Pulmonary artery endothelial cell (primary cell): ENCODE measurements at places on chromosomes 5 and 9. TPM values are rescaled to one million over a fixed set of nuclear protein-coding genes. Genes with fewer than 3 reads are reported as not detected.

GRCh38 chr5:67808340-67808739 is 407.2 kb upstream of the PIK3R1 start:
- DNase-seq, result no peak

DNA sequence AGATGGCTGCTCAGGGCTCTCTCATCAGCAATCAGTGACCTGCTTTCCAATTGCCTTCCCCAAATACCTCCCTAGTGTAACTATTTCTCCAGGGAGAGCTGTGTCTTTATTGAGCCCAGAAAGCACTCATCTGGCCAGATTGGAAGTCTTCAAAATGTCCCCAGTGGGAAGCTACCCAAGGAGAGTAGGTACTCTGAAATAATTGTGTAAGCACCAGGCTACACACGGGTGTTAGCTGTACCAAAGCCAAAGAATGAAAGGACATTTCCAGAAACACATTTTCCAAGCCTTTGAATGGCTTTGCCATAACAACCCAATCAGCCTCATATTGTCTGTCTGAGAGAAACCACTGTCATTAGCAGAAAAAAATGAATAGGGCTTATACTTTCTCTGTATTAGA is 318.8 kb downstream of the FAM170A start:
- DNase-seq, result no peak

- no peak for DNase-seq
Measured at GRCh38 chr5:137336565-137337120, 162.5 kb downstream of the SPOCK1 start.

GRCh38 chr9:79766091-79766490 is 194.3 kb downstream of the TLE4 start:
- no peak for DNase-seq

GRCh38 chr5:57157131-57157530 is 16.7 kb upstream of the GPBP1 start:
- DNase-seq, result no peak

- DNase-seq, result peak; percentile 52
Measured at GRCh38 chr9:94847486-94847885, 121.0 kb downstream of the AOPEP start.

DNA sequence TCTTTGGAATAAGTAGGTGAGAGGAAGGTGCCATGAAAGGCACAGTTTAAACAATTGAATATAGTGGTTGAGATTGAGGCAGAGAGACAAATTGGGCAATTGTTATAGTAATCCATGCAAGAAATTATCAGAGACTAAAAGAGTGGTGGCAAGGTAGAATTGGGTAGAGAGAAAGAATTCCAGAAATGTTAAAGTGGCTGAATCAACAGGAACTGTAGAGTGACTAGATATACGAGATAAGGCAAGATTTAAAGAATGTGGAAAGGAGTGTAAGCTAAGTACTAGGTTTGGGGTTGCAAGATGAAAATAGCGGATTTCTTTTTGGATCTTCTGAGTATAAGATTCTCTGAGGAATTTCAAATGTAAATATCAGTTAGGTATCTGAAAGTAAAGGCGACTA is 285.2 kb downstream of the DMRTA1 start:
- DNase-seq, result no peak

- no peak for DNase-seq
Measured at GRCh38 chr9:124621371-124622328, 114.5 kb upstream of the NR5A1 start.

DNA sequence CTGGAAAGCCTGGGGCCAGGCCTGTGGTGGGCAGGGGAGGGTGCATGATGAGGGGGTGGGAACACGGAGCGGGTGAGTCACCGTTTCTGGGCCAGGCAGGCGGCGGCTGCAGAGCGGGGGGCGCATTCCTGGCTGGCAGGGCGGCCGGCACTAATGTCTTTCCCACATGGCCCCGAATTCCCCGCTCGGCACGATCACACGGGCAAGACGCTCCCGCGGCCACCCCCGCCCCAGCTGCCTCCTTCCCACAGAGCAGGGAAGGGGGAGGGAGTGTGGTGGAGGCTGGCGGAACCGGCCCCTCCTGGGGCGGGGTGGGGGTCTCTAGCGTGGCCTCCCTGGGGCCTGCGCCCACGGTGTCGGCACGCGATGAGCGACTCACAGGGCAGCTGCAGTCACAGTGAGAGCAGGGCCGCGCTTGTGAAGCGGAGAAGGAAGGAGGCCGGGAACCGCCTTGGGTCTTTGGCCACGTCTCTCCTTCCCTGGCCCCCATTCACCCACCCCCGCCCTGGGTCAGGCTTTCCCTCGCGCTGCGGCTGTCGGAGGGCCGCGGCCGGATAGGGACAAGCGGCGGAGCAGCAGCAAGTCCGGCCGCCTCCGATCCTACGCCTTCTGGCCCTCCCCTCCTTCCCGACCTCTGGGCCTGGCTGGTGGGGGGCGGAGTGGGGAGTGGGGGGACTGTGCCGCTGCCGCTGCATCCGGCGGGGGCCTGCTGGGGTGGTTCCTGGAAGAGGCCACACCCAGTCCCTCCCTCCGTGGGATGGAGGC is 48.9 kb downstream of the CXXC5 start:
- no peak for DNase-seq

- no peak for DNase-seq
Measured at GRCh38 chr5:173204185-173204979, 30.6 kb downstream of the NKX2-5 start.

- DNase-seq, result no peak
Measured at GRCh38 chr9:110846215-110846614, 177.6 kb downstream of the MUSK start.

- no peak for DNase-seq
Measured at GRCh38 chr9:36006549-36007315, 30.0 kb upstream of the RECK start.

DNA sequence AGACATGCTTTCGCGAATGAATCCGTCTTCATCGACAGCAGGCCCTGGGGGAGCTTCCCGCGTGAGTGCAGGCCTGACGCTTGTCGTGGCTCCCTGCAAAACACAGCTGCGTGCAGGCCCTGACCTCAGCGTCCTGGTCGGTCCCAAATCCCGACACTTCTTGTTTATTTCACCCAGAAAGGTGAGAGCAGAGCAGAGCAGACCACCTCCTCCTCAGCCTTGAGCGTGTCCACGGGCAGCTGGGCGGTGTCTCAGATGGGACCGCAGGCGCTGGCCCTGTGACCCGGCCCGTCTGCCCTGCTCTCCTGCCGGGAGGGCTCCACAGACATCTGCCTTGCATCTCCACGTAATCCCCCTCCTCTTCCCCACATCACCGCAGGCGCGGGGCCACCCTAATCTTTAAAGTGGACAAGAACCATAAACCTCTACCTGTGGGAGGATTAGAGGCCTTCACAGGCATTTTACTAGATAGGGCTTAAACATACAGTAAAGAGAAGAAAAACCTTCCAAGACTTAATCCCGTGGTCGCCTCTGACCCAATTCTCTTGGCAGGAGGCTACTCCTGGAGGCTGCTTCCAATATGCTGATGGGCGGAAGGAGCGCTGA is 7.5 kb upstream of the LHX3 start:
- no peak for DNase-seq

- no peak for DNase-seq
Measured at GRCh38 chr9:94822273-94822672, 95.8 kb downstream of the AOPEP start.

DNA sequence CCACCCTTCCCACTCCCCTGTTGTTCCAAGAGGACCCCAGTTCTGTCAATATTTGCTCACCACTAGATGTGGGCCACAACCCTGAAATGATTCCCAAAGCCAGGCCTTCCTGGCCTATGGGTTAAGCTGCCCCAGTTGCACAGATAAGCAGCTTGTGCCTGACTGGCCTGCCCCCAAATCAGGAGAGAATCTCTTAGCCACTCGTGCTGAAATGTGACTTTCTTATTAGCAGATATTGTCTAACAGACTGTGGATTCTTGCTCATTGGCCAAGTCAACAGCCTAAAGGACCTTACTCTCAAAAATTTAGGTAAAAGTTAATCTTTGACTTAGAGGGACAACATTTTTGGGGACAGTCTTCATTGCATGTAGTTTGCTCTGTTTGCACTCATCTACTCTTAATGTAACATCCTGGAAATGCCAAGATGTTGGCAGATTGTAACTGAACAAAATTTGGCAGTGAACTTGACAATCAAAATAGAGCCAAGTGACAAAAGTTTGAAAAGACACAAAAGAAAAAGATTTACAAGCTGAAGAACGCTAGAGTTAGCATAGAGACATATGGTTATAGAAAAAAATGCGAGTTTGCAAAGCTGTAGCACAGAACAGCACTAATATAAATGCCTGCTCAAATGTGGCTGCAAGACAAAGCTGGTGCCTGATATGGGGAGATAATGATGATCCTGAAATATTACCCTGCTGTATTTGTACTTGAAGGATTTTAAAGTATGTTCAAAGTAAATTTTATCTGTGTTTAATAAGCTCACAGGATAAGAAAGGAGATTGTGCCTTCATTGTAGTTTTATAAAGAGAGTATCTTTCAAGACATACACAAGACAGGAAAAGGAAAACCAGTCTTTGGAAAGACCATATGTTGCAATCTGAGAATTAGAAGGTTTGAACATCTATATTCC is 29.0 kb upstream of the FSD1L start:
- DNase-seq, result no peak

The ARSI gene
- 0.04 TPM in 1 of 2 replicates, not detected in the other for total RNA-seq

The HK3 gene
- total RNA-seq, result under 0.01 and 0.04 TPM in 2 replicates

The SPATA31D4 gene
- total RNA-seq, result not detected in 2 replicates

The PCDHB10 gene
- total RNA-seq, result 0.33 and 0.46 TPM in 2 replicates

The ATP6V0E1 gene
- total RNA-seq, result 201 and 267 TPM in 2 replicates

The LPAR1 gene
- 0.04 and 0.07 TPM in 2 replicates for total RNA-seq

The MAPK9 gene
- 22.4 and 25.7 TPM in 2 replicates for total RNA-seq

The TMOD1 gene
- 0.26 and 1.5 TPM in 2 replicates for total RNA-seq
